ENCODE measurements at places on chromosomes 3 and 15.

DNA sequence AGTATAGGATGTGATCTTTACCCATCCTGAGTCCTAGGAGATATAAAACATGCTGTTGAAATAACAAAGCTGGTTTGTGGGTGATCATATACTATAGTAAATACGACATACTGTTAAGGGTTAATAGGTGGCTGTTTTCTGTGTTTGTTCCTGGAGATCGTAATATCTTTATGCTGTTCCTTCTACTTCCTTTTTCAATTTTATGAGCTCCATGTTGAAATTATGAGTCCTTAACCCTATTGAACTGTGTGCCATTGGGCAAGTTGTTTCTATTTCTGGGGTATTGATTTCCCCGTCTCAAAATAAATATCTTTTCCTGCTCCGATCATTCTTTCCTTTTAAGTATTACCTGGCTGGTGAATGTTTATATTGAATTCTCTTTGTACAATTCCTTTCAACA, 115.1 kb downstream of the LPP start:
- no peak for DNase-seq

- DNase-seq: no peak
Measured at GRCh38 chr15:83571820-83572707, 81.9 kb upstream of the ADAMTSL3 start.

GRCh38 chr3:46917257-46917656, 39.7 kb downstream of the PTH1R start:
- no peak for DNase-seq

- no peak for DNase-seq
Measured at GRCh38 chr3:70899816-70900215, 587.4 kb upstream of the MDFIC2 start.

GRCh38 chr3:185714085-185714484, 110.8 kb downstream of the IGF2BP2 start:
- no peak for DNase-seq

GRCh38 chr15:94370206-94370935, 139.0 kb downstream of the MCTP2 start:
- no peak for DNase-seq

- peak; percentile 79 for DNase-seq
Measured at GRCh38 chr3:141000027-141000663, 51.0 kb upstream of the SPSB4 start.

GRCh38 chr3:13851091-13851849, 28.6 kb downstream of the WNT7A start:
- no peak for DNase-seq

- DNase-seq: no peak
Measured at GRCh38 chr3:101913168-101913567, 63.9 kb downstream of the NFKBIZ start.

GRCh38 chr15:65362491-65362890, 15.3 kb downstream of the IGDCC3 start:
- DNase-seq: peak; percentile 2

DNA sequence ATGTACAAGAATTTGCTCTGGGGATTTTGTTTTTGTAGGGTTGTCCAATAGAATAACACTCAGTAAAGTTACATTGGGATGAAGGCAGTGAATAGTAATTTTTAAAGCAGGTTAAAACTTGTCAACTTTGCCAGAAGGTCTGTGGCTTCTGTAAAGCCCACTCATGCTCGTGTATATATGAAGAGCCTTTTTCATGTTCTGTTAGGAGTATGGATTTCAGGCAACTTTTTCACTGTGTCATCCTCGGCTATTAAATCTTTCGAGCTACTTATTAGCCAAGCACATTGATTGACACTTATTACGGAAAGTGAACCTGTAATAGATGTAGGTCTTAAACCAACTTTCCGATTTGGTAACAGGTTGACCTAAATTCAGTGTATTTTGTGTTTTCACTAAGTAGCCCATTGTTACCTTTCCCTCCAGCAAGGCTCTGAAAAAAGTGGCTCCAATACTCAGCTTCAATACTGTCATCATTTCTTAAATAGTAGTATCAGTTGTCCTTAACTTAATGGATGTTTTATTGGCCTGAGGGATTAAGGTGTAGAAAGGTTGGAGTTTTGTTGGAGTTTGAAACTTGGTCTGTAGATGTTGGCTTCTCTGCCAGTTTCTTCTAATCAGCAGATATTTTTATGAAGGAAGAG, 1.7 kb downstream of the PAK2 start:
- no peak for DNase-seq

DNA sequence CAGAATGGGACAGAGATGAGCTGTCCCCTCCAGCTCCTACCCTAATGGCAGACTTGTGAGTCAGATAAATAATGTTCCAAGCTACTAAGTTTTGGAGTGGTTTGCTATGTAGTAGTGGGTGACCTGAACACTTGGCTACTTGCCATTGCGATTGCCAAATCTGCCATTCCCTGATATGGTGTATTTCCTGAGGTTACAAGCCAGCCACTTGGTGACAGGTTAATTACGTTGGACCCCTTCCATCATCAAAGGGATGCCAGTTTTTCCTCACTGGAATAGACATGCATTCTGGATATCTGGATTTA, 33.6 kb downstream of the MORF4L1 start:
- no peak for DNase-seq

Measured in glutamatergic neuron (in vitro differentiated cells).